ENCODE measurements at places on chromosomes 2 and 18.

GRCh38 chr2:12282780-12283695, 433.7 kb upstream of the TRIB2 start:
- no peak for DNase-seq

GRCh38 chr2:107735201-107735600, 91.5 kb upstream of the RGPD4 start:
- DNase-seq: no peak

GRCh38 chr2:187475499-187476248, 27.6 kb upstream of the CALCRL start:
- no peak for DNase-seq

GRCh38 chr2:29724282-29724681, 197.1 kb downstream of the ALK start:
- DNase-seq: no peak

DNA sequence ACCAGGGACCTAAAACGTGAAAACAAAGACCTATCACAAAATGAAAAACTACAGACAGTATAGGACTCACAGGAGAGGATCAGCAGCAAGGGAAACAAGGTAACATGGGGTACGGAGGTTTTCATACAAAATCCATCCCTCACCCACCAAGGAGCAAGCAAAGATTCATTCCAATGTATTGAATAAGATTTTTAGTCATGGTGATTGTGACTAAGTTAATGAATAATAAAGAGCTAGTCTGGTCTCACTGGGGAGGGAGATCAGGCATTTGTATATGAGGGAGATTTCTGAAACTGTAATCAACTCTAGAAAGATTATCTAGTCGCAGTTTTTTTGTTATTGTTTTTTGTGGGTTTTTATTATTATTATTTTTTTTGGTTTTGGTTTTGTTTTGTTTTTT, 336.5 kb upstream of the MMADHC start:
- no peak for DNase-seq

- DNase-seq: no peak
These were observed 36.9 kb downstream of the TRAK2 start for GRCh38 chr2:201414099-201415023.

DNA sequence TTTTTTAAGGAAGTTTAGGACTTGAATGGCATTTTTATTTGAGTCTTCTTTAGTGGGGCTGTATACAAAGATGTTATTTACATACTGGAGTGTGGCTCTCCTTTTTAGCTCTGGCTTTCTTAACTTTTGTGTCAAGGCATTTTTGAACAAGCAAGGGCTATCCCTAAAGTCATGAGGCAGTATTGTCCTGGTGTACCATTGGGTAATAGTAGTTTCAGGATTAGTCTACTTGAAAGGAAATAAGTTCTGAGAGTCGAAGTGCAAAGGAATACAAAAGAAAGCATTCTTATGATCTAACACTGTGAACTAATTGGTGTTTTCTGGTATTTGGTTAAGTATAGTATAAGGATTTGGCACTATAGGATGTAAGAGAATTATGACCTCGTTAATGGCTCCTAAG, 1.9 kb upstream of the CYP27A1 start:
- DNase-seq: no peak

DNA sequence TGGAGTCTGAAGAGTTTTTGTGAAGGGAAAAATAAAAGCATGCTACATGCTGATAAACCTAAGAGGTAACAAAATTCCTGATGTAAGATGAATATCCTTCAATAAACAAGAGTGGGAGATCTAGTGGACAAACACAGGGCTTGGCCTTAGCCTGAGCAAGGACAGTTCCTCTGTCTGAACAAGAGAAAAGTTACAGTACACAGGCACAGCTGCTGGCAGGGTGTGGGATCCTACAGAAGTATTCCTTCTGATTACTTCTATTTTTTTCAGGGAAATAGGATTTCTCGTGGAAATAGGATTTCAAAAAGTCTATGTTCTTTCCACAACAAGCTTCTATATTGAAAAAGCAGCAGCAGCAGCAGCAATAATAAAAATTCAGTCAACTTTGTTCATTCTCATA, 54.1 kb downstream of the NBAS start:
- DNase-seq: no peak

DNA sequence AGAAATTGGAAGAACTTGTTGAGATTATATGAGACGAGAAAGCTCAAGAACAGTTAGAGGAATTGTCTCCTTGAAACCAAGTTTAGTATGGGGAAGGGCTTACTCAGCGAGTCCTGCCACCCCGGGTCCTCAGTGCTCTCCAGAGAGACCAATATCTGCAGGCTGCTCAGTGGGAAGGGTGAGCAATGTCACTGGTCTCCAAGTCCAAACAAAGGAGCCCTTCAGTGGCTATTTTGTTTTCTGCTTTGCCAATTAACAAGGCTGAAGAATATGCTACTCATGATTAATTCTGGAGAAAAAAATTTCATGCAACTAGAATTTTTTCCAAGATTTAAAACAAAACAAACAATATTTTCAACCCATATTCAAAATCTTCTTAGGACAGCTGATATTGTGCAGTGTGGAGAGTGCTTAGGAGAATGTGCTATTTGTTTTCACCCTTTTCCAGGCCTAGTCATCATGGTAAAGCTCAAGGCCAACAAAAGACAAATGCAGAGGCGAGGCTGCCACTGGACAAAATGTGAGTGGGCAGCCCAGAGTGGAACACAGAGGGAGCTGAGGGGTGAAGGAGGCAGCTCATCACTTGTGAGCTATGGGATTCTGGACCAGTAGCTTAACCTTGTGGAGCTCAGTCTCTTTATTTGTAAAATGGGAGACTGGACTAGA, 83.8 kb upstream of the TMEM17 start:
- DNase-seq: no peak

DNA sequence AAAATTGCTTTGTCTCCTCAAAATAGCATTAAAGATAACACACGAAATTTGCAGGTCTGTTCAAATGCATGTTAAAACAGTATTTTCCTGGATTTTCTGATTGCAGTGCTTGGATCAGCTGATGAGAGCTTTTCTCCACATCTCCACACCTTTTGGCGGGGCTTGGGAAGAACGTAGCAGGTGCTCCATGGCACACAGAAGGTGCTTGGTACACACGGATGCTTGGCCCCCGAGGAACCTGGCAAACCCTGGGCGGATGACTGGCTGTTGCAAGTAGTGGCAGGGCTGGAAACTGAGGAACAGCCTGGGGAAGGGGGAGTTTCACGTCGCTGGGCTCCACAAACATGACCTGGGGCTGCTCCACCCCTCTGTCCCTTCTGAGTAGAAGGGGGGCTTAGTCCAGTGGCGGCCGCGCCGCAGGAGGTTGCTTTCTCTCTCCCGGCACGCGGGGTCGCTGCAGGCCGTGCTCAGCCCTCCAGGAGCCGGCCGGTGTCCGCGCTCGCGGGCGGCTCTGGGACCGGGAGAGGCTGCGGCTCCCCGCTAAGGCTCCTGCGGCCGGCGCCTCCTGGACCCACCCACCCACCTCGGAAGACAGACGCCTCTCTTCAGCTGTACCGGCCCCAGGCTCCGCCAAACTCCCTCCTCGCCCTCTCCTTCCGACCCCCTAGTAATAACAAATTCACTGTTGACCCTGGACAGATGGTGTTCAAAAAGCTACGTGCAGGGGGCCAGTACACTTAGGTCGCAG, 69.3 kb downstream of the MARCO start:
- no peak for DNase-seq

DNA sequence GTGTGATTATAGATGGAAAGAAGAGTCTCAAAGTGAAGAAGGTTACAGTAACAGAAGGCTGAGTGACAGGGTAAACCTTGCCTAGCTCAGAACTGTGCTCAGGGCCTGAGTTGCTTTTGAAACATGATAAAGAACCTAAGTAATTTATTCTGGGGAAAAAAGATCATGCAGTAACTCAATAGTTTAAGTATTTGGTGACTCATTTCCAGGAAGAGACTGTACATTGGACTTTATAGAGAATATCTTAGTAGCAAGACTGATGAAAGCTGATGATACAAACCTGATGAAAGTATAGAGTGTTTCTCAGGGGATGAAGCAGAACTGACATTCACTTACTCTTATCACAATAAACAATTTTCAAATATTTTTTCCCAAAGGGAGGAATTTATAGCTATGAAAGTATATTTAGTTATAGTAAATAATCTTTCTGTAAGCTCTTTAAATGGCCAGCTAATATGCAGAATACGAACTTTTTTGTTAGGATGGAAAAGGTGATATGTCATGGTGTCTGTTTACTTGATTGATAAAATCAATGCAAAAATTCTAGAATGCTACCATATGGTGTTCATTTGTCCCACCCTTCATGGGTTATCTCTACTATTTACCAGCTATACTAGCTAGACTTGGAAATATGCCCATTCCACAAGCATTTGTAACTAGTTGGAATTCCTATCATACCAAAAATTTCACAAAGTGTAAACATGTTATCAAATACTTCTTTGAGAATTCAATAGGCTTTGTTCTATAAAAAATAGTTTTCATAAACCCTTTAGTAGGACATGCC, 1265.5 kb upstream of the ACVR2A start:
- no peak for DNase-seq

GRCh38 chr2:61597300-61598289, 59.4 kb upstream of the XPO1 start:
- DNase-seq: no peak

DNA sequence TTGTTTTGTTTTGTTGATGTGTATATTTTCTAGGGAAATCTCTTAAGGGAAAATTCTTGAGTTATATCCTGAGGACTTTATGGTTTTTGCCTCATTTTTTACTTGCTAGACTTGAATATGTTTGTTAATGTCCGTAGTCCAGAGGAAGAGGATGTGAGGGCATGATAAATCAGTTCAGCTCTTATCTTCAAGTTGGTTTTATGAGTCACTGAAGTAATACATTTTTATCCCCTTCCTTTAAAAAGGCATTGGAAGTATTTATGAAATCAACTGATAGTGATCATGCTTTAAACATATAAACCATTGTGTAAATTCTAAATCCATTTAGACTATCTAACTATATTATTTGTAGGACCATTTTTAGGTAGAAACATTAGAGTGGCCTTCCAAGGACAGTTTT, 43.9 kb upstream of the CYBRD1 start:
- DNase-seq: no peak

DNA sequence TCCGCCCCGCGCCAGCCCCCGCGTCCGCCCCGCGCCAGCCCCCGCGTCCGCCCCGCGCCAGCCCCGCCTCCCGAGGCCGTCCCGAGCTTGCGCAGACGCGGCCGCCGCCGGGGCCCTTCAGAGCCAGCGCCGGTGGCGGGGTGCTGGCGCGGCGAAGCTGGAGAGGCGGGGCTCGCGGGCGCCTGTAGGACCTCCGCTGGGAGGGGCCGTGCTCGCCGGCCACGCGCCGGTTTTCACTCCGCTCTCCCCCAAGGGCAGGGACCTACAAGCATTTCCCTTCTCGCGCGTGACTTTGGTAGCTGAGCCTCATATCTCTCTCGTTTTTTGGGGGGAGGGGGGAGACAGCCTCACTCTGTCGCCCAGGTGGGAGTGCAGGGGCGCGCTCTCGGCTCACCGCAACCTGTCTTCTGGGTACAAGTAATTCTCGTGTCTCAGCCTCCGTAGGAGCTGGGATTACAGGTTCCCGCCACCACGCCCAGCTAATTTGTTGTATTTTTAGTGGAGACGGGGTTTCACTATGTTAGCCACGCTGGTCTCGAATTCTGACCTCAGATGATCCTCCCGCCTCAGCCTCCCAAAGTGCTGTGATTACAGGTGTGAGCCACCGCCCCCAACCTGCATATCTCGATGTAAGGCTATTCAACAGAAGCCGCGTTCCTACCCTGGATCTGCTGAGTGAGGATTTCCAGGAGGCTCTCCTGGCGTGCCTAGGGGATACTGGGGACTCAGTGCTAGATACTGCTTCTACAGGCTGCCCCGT, at the start of gene ZNF514:
TSS of gene ZNF514 (minus strand) at position 159 of the 760 bp plus-strand sequence. CDS start 6,595 bp downstream, outside the sequence.
- peak; percentile 66 for DNase-seq

GRCh38 chr2:197391220-197391717, 43.6 kb downstream of the SF3B1 start:
- no peak for DNase-seq

All from effector CD8-positive, alpha-beta T cell (primary cell).